ENCODE measurements at places on chromosomes 7 and 10.
A peak's percentile ranks its signal among the peaks of the same experiment; 100 is the strongest.

DNA sequence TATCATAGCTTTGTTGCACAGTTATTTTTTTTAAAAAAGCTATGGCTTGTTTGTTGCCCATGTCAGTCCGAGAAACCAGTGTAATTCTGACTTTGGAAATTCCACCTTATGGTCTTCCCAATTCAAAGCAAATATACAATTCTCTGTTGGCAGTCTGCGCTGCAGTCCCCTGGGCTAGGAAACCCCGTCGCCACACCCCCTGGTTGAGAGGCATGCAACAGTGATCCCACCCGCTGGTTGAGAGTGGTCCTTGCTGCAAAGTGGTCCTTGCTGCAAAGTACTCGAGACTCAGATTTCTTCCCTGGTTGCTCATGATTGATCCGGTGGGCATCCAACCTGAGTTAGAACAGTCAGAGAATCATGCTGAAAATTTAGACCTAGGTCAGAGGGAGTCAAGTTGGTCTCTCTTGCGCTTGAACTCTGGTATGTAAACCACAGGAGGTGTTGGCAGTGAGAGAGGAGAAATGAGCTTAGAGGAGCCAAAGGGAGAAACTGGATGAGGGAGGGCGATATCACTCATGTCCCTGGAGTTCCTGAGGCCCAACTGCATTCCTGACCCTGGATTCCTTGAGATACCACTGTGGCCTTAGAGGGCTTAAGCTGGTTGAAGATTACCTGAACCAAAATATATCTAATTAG, 45.0 kb upstream of the STK17A start:
- no peak for DNase-seq

GRCh38 chr7:4819560-4820404, 42.0 kb downstream of the PAPOLB start:
- DNase-seq, result no peak

DNA sequence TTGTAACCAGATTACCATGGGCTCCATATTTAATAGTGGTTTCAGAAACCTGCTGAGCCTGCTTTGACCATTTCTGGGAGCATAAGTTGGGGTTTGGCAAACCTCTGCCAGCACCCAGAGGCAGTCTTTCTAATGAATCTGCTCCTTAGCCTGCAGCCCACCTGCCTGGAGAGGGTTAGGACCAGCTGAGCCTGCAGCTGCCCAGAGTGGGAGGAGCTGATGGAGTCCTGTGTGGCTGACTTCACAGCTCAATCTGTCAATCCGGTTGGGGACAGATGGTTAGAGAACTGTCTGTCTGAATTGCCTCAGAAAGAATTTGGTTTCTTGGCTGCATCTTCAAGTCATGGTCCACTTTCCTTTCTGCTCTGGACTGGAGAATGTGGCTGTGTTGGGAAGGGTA, 444.6 kb downstream of the NRG3 start:
- DNase-seq, result no peak

DNA sequence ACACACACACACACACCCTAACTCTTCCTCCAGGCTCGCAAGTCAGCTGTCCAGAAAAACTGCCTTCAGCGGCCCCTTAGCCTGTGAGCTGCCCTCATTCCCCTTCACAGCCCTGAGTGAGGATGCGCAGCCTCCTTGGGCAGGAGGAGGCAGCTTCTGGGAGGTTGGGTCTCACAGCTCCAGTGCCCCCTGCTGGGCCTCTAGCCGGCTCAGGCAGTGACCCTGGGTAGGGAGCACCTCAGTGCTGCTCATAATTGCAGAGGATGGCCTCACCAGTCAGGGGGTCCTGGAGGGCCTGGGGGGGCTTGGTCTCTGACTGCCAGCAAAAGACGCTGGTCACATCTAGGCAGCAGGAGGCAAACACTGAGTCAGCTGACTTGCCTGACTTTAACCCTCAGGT, 43.7 kb downstream of the ZNF273 start:
- DNase-seq, result no peak

- DNase-seq, result no peak
Observed at GRCh38 chr7:81245353-81245752, 326.5 kb upstream of the SEMA3C start.

- no peak for DNase-seq
Observed at GRCh38 chr10:3040069-3040468, 27.3 kb upstream of the PFKP start.

DNA sequence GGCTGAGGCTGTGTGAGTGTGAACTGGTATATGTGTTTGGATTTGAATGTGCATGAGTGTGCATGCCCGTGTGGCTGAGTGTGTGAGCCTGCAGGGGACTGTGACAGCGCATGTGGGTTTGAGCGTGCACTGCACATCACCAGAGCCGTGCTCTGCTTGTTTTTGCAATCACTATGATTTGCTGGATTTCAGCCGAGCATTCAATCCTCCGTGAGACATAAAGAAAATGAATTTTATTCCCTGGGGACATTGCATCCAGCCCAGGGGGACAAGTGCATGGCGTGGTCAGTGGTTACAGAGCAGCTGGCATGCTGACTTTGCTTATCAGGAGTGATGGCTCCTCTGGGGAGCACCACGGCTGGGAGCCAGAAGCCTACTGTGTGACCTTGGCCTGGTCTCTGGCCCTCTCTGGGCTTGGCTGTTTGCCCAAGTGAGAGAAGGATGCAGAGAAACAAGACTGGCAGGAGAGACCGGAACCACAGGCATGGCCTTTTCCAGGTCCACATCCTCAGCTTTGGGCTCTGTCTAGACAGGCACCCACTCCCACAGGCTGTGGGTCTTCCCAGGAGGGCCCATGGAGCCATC, 160.2 kb upstream of the UNC5B start:
- DNase-seq, result no peak

DNA sequence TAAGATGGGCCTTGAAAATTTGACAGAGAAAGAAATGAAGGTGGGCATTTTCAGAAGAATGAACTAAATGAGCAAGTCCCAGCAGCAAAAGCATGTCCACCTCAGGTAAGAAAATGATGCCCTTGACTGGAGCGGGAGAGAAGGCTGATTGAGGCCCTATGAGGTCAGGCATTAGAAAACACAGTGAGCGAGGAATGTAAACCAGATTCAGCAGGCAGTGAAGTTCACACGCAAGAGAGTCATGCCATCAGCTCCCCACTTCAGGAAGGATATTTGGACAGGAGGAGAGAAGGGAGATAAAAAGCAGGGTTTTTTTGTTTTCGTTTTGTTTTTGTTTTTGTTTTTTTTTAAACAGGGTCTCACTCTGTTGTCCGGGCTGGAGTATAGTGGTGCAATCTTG, 166.4 kb downstream of the PPP1R17 start:
- DNase-seq, result no peak

- DNase-seq, result no peak
Observed at GRCh38 chr7:93955304-93955703, 33.8 kb downstream of the GNG11 start.

GRCh38 chr10:3729397-3729976, 55.5 kb downstream of the KLF6 start:
- DNase-seq, result no peak

DNA sequence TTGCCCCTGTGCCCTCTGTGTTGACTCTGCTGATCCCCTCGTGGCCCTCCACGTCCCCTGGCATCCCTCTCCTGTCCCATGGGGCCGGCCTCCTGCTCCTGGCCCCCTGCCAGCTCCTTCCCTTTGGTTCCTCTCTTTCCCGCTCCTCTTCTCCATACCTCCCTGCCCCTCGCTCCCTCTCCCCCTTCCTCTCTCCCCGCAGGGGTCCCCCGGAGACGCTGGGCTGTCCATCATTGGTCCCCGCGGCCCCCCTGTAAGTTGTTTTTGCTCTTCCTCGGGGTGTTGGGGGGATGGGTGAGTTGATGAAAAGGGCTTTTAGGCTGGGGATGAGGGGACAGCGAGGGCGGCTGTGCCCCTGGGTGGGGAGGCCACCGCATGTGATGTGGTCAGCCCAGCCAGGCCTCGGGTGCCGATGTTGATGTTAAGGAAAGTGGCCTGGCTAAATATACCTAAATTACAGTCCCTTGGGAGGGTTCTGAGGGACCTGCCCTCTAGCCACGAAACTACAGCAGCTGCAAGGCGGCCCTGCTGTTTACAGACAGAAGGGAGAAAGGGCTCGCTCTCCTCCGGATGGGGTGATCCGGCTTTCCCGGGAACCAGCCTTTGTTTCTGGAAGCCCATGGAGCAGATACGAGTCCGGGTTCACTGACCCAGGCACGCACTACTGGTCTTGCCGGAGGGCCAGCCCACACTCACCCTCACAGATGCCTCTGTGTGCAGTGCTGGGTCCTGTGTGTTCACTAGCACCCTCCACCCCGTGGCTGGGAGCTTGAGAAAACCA, 78.8 kb downstream of the COL13A1 start:
- no peak for DNase-seq

DNA sequence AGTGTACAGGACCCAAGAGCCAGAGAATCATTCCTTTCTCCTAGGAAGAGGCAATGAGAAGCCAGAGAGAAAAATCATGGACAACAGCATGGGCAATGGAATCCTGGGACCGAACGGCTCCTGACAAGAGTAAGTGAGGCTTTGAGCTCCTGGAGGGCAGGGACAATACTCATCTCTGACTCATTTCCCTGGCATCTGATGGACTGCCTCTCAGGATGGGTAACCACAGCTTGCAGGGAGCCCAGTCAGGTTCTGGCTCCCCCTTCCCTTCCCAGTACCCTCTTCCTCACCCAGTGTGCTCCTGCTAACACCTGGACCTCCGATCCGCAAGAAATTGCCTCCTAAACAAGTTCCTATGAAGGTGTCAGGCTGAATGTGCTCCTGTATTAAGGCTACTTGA, 51.2 kb upstream of the SORCS3 start:
- DNase-seq, result peak; percentile 32

DNA sequence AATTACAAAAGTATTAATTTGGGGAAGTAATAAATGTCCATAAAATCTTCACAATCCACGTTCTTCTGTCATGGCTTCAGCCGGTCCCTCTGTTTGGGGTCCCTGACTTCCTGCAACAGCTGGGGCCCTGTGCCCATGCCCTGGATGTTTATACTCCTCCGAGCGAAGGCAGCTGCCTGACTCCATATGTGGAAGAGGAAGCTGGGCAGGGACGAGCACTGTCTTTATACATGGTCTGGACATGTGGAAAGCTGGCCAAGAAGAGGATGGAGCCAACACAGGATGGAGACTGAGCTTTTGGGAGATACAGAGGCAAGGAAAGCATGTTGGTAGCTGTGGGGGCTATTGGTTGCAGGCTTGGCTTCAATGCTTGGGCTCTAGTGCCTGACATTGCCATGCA, 116.5 kb upstream of the EFCAB10 start:
- no peak for DNase-seq

DNA sequence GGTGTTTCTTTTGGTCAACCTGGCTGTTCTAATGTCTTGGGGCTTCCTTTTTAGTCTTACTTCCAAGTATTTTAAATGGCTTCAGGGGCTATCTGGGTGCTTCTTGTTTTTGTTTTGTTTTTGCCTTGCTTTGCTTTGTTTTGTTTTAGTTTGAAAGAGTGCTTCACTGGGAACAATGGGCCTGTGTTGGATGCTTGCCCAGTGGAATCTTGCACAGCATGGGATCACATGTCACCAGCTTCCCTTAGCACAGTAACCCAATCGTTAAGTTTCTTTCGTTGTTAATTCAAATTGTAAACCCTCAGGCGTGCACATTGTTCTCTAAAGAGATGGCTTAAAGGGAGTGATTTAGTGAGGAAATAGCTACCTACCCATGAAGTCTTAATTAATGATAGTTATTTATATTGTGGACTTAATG, 8.9 kb downstream of the COL17A1 start:
- no peak for DNase-seq

DNA sequence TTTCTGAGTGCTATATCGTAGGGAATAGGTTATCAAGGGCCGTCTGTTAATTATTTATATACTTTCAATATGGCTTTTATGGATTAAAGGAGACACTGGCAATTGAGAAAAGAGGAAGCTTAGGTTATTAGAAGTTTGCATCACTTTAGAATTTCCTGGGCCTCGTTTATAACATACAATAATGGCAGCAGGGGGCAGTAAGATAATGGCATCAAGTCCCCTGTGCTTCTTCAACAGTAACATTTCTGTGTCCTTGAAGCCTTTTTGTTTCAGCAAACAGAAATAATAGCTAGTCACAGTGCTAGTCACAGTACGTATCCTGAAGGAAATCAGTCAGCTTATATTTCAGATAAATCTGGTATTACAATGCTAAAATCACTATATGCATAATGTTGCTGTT, 41.9 kb downstream of the SPAM1 start:
- DNase-seq, result no peak

- DNase-seq, result no peak
Observed at GRCh38 chr7:138945154-138945553, 36.0 kb downstream of the KIAA1549 start.

DNA sequence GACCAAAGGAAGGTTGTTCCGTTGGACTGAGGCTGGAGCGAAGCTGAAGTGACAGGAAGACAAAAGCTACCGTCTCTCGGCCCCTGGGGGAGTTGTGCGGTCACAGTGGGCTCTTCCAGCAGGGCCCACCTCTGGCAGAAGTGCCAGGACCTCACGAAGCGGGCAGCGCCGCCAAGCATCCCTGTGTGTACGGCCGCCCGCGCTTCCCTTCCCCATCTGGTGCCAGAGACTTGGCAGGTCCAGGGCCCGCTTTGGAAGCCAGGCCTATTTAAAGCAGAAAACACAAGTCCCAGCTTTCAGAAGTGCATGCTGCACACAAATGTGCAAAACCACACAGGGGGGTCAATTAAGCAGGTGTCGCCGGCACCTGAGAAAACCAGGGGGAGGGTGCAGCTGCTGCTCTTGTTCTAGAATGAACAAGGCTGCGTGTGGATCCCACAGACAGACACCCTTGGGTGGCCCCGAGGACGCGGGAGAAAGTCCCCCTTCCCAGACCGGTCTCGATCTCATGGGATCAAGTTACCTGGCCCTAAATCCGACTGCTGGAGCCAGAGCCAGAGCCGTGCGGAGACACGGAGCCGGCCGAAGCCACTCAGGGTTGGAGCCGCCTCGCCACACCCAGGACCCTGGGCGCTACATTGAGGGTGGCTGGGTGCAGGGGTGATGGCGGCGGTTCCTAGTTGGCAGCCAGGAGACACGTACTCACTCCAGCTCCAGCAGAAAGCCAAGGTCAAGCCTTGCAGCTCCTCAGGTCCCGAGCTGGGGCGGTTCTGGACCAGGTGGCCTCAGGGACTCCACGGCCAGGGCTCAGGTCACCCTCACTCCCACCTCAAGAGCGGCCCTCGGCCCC, 51.8 kb upstream of the PPP2R2D start:
- DNase-seq, result no peak

DNA sequence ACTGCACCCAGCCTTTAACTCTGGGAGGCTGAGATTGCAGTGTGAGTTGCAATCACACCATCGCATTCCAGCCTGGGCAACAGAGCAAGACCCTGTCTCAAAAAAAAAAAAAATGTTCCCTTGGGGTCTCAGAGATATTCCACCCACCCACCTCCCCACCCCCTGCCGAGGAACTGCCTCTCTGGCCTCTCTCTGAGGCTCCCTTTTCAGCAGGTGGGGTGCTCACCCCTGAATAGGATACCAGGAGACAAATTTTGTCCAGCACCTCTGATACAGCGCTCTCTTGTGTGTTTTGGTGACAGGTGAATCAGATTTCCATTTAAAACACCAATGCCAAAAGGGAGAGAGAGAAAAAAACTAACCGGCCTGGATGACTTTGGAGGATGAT, 92.6 kb upstream of the KIF5B start:
- DNase-seq, result no peak

Measured in LoVo (cell line).